CD4-positive, CD25-positive, alpha-beta regulatory T cell (primary cell): ENCODE measurements at places on chromosomes 4 and X.
A peak's percentile ranks its signal among the peaks of the same experiment; 100 is the strongest.

DNA sequence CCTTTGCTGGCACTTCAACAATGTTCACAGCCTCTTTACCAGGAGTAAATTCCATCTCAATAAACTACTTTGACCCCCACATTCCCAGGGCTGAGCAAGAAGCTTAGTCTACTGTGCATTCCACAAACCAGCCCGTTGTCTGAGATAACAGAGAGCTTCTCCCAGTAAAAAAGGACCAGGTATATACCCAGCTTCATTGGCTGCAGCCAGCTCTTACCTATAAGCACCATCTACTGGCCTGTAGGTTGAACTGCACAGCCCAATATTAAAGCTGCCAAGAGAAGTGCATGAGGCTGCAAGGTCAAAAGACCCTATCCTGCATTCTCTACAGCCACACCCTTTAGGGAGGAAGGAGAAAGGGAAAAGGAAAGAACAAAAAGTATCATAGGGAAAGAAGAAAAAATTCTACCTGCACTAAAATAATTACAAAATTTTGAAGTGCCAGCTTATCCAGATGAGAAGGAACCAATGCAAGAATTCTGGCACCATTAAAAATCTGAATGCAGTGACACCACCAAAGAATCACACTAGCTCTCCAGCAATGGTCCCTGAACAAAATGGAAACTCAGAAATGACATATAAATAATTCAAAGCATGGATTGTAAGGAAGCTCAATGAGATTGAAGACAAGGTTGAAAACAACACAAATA, 45.7 kb upstream of the INTU start:
- peak; percentile 12 for DNase-seq

DNA sequence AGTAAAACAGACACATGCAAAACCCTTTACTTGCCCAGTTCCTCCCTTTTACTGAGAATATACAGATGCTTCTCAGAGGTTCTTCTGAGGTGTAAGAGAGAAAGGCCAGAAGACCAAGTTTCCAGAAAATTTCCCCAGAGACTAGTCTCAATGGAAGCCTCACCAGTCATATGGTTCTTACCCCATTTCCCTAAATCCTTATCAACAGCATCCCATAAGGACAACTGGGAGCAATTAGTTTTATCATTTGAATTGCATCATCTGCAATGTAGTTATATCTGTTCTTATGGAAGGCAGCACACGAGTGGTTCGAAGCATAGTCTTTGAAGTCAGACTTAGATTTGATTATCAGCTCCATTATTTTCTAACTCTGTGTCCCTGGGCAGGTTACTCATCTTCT, 203.6 kb upstream of the PPARGC1A start:
- no peak for DNase-seq

DNA sequence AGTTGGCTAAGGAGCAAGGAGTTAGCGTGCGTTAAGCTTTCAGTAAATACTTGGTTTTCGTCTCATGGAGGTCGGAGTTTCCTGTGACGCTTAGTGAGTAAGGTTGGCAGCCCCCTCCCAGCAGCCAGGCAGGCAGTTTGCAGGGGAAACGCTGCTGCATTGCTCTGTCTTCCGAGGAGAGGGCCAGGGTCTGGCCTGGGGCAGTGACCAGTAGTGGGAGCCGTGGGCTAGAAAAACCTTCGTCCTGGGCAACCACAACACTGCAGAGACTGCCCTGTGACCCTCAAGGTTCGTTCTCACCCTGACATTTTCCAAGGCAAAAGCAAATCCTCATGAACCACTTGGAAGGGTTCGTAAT, 432 bp downstream of the TMEM175 start:
- no peak for DNase-seq

DNA sequence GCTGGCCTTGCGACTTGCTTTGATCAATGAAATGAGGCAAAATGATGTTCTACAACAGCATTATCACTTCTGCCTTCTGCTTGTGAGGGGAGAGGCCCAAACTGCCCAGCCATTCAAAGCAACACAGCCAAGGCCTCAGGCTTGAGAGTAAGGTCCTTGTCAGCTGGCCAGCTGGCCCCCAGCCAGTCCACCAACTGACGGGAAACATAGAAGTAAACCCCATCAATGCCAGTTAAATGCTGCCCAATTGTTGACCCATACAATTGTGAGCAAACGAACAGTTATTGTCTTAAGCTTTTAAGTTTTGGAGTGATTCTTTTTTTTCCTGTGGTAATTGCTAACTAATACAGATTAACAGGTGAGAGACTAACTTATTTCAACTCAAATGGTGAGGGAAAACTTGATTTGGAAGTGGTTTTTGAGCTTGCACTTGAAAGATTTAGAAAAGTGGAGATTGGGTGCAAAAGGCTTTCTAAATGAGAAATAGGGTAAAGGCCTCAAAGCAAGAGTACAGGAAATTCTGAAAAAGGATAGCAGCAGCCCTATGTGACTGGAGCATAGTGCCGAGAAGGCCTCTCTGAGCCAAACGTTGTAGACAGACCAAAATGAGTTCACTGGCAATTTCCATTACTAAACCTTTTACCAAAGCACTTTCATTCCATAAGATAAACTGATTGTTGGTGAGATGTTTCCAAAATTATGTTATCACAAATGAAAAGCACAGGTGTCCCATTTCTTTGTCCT, 66.9 kb downstream of the ARHGEF38 start:
- DNase-seq, result no peak

- DNase-seq, result no peak
Measured at GRCh38 chr4:141158219-141158618, 24.9 kb upstream of the RNF150 start.

DNA sequence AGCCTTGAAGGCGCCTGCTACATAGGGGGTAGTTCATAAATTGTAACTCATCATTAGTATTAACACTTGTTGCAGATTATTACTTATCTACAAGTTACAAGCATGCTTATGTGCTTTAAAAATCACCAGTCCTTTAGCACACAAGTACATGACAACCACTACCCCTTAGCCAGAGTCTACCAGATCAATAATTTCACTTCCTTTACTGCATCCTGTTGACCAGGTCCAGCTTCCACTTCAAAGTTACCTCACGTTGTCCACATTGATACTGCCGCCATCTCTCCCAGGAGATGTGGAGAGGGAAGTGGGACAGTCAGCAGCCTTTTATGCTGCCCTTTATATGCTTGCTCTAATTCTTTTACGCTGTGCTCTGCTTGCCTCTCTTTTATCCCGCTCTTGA, 231.3 kb upstream of the CXXC4 start:
- DNase-seq, result no peak

DNA sequence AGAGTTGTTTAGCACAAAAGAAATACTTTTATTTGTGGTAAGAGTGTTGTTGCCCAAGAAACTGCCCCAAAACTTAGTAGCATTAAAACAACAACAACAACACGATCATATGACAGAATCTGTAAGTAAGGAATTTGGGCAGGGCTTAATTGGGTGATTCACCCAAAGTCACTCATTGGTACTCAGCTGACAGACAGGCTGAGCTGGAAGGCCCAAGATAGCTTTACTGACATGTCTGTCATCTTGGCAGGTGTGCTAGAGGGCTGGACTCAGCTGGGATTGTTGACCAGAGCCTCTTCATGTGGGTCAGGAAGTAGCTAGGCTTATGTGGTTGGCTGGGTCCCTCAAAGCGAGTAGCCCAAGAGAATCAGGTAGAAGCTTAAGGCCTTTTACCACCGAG, 52.3 kb downstream of the KIAA0232 start:
- DNase-seq, result no peak

- DNase-seq, result no peak
Measured at GRCh38 chr4:26000274-26000950, 86.4 kb downstream of the SMIM20 start.

- no peak for DNase-seq
Measured at GRCh38 chrX:136203951-136204350, 47.2 kb downstream of the MAP7D3 start.

- DNase-seq, result no peak
Measured at GRCh38 chrX:39654183-39654925, 443.4 kb downstream of the BCOR start.

DNA sequence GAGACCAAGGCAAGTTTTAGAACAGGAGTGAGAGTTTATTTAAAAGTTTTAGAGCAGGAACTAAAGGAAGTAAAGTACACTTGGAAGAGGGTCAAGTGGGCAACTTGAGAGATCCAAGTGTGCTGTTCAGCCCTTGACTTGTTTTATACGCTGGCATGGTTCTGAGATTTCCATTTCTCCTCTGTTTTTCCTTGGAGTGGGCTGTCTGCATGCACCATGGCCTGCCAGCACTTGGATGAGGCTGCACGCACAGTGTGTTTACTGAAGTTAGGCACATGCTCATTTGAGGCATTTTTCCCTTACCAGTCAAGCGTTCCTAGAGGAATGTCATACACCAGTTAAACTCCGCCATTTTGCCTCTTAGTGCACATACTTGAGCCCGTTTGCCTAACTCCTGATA, 8.7 kb upstream of the ZNF674 start:
- DNase-seq, result no peak

DNA sequence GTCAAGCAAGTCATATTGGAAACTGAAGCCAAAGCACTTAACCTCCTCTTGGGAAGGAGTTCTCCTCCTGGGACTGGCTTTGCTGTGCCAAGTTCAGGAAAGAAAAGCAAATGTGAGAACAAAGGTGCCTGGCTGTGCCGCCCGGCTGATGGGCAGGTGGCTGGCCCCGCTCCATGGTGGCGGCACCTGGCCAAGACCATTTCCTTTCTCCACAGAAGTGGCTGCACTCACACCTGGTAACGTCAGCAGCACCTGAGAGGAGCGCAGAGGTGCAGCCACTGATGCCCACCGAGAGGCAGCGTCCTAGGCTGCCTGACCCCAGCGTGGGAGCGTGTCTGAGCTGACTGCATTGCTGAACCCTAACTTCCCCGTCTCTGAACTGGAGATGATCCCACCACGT, 54.3 kb downstream of the DCTD start:
- no peak for DNase-seq

DNA sequence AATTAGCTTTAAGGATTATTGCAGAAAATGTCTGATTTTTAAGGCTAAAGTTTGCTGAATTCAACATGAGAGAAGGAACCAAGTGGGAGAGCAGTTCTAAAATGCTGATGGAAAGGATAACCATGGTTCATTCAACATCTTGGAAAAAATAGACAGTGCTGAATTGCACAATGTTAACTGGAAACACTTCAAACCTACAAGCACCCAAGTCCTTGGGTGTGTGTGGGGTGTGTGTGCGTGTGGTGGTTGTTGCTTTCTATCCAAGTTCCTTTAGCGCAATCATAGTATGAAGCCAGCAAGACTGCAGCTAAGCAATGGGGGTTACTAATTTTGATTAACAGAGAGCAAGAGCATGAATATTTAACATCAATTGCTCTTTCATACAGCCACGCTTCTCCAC, 29.3 kb upstream of the SCOC start:
- no peak for DNase-seq

DNA sequence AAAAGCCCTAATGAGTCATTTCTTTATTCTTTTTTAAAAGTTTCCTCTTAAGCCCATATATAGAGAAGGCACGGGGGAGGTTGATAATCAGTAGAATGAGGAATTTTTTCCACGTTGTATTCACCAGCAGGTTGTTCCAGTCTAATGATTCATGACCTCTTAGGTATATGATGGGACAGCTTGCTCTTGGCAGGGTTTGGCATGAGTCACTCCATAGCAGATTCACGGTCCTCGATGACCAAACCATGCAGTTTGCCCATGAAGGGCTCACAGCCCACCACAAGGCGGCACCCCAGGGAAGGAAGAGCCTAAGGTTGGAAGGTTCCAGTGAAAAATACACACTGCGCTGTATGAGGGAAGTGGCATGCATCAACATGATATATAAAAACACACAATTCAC, 623.8 kb upstream of the DIPK2B start:
- peak; percentile 24 for DNase-seq

- DNase-seq, result no peak
Measured at GRCh38 chr4:186806679-186807421, 83.2 kb upstream of the FAT1 start.

DNA sequence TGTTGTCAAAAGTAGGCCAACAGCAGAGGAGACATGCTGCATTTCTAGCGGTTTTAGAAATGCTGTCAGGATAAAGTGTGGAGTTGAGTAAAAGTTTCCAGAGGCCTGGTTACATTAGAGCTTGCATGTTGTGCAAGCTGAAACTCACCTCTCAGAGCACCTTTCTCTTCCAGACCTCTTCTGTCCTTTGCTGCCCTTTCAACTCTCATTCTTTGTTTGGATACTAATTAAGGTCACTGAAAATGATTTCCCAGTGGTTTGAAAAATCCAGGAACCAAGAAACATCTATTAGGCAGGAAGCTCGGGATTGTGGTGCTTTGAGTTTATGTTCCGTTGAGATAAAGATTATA, 426.6 kb downstream of the MAPK10 start:
- no peak for DNase-seq

- DNase-seq, result no peak
Measured at GRCh38 chrX:69089203-69089602, 76.0 kb downstream of the PJA1 start.
